ENCODE measurements at places on chromosomes 7 and 10.

GRCh38 chr7:112453505-112454171 lies 3.4 kb downstream of the IFRD1 start:
- peak; percentile 28 for DNase-seq

DNA sequence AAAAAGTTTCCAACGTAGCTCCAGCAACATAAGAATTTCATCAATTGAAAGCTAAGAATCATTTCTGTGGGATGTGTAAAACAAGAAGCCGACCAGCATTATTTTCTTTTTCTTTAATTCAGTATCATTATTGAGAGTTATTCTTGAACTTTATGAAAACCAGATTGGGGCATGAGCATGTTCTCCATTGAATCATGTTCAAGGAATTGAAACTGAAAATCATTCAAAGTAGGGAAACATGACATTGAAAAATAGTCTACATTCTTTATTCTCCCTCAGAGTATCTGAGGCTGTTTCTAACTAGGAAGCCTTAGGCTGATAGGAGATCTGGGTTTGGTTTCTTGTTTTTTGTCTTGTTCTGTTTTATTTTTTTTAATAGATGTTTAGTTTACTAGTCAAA lies 253.7 kb downstream of the DYNC1I1 start:
- DNase-seq, result peak; percentile 11

GRCh38 chr10:118668228-118668952 lies 72.9 kb upstream of the PRLHR start:
- no peak for DNase-seq

DNA sequence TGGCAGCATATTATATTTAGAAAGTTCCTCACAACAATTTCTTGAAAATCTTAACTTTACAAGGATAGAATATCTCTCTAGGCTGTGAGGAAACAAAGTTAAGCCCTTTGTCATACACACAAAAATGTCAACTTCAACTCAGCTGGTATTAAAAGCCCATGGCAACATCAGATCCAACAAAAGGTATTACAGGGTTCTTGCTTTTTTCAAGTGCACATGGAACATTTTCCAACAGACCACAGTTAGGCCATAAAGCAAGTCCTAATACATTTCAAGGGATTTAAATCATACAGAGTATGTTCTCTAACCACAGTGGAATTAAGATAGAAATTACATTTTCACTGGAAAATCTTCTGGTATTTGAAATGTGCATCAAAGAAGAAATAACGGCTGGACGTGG lies 71.9 kb upstream of the OIT3 start:
- DNase-seq, result no peak
